IMR-90 (cell line): ENCODE measurements at places on chromosomes 6 and 20.

DNA sequence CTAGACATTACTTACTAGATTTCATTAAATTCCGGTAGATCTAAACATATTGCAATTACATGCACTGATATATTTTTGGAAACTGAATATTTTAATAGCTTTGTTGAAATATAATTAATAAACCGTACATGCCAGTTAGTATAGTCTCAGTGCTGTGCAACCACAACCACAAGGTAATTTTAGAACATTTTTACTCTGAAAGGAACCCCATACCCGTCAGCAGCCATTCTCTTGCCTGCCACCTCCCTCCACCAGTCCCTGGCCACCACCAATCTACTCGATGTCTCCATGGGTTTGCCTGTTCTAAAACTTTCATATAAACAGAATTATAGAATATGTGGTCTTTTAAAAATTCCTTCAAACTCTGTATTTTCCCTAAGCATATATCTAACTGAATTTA, 293.9 kb downstream of the THBS2 start:
- H3K4me3 ChIP-seq, result no peak overlapping the region
- H3K4me1 ChIP-seq, result peaks cover 3% of the 10 kb centered on the region
- no peak overlapping the region for H3K27ac ChIP-seq
- H3K27me3 ChIP-seq, result no peaks in the 10 kb centered on the region; the same call in 1 of the 2 replicates

- H3K4me1 ChIP-seq, result peaks cover 2% of the 10 kb centered on the region; the same call in 1 of the 2 replicates
- no peaks in the 10 kb centered on the region for H3K27me3 ChIP-seq
- DNase-seq, result no peak
These were observed 86.9 kb downstream of the TULP4 start for GRCh38 chr6:158399040-158399700.

DNA sequence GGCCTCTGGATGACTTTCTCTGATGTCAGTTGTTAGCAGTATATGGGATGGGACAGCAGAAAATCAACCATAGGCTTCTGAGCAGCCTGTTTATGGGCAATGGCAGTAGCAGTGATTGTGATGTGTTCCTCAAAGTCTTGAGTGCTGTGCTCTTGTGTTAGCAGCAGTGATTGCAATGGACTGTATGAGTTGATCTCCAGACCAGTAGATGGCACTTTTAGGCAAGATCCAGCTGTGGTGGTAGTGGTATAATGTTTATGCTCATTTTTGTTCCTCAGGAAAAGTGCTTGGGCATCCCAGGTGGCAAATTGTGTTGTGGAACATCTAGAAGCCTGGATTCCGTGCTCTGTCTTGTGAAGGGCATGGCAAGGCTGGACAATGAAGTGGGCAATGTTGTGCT, 181.6 kb upstream of the SYNCRIP start:
- no peaks in the 10 kb centered on the region for H3K27me3 ChIP-seq
- no peak overlapping the region for H3K27ac ChIP-seq
- H3K4me3 ChIP-seq, result no peak overlapping the region
- no peak for DNase-seq
- no peaks in the 10 kb centered on the region for H3K4me1 ChIP-seq

DNA sequence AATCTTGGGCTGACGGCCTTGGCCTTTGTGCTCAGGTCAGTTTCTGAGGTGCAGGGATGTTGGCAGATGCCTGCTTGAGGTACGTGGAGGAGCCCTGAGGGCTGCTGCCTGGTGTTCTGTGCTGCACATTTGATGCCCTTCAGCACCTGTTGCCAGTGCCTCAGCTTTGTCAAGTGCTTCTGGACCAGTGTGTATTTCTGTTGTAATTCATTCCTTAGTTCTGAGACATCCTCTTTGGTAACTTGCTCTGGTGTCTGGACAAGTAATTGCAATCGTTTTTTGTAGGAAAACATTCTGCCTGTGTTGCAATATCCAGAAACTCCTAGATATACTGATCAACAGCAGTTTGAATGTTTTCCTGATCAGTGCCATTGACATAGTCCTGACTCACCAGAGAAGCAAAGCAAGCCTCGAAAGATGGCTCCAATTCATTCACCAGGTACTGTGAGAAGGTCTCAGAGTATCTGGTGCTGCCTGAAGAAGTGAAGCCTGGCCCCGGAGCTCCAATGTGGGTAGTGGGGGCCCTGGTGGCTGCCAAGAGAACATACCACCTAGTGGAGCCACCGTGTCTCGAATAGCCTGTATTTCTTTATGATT, 26.7 kb downstream of the ZNF337 start:
- H3K36me3 ChIP-seq, result peaks cover 15% of the 10 kb centered on the region
- H3K4me3 ChIP-seq, result no peak overlapping the region

DNA sequence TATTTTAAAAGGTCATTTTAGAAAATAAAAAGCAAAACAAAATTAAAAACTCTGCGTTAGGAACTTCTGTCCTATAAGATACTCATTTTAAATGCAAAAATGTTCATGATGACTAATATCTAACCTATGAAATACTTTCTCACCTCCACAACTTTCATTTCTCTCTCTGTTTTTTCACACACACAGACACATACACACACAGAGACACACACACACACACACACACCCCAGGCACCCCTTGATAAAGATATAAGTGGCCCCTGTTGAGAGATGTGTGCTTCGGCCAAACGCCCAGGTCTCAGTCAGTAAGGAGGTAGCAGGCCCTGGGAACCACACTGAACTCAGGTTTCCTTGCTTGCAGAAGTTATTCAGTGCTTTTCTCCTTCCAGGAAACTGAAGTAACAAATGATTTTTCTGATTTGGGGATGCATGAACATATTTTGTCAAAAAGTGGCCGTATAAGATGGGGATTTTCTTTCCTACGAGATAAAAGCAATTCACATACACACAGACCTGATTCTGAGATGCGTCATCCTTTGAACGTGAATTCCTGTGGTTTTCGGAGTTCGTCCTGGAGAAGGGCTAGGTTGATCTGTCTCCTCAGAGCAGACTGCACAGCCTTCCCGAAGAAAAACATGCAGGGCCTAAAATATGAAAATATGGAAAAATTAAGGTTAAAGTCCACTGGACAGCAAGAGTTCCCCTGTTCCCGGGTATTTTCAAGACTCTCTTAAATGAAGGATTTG, 306.8 kb upstream of the FOXQ1 start:
- no peaks in the 10 kb centered on the region for H3K4me1 ChIP-seq
- no peak overlapping the region for H3K27ac ChIP-seq
- no peak for DNase-seq
- H3K27me3 ChIP-seq, result peaks cover 14% of the 10 kb centered on the region
- H3K4me3 ChIP-seq, result no peak overlapping the region

GRCh38 chr6:139887275-139887674, 512.8 kb upstream of the CITED2 start:
- DNase-seq, result no peak
- no peaks in the 10 kb centered on the region for H3K36me3 ChIP-seq

DNA sequence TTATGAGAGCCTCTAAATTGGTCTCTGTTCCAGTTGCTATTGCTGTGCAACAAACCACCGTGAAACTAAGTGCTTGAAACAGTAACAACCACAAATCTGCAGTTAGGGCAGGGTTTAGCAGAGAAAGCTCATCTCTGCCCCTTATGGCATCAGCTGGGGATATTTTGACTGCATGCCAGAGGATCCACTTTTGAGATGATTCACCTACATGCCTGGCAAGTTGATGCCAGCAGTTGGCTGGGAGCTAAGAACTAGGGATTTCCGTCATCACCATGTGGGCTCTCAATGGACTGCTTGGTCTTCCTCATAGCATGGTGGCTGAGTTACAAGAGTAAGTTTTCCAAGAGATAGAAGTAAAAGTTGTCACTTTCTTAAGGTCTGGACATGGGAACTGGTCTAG, 35.1 kb downstream of the PLCB4 start:
- no peaks in the 10 kb centered on the region; the same call in 1 of the 2 replicates for H3K4me1 ChIP-seq
- H3K4me3 ChIP-seq, result no peak overlapping the region
- peaks cover 6% of the 10 kb centered on the region for H3K36me3 ChIP-seq

- no peak for DNase-seq
- H3K36me3 ChIP-seq, result no peaks in the 10 kb centered on the region
- no peak overlapping the region for H3K4me3 ChIP-seq
- H3K4me1 ChIP-seq, result no peaks in the 10 kb centered on the region
- H3K27ac ChIP-seq, result no peak overlapping the region
These were observed 352.1 kb upstream of the SOX4 start for GRCh38 chr6:21241231-21242130.
